ENCODE measurements at places on chromosomes 7 and 10. TPM values are rescaled to one million over a fixed set of nuclear protein-coding genes. Genes with fewer than 3 reads are reported as not detected.

TAC1 gene
- not detected for total RNA-seq

NCF1 gene
- 0.12 TPM for total RNA-seq

ACBD7 gene
- total RNA-seq: 1.2 TPM

GIMAP1 gene
- total RNA-seq: not detected

FAM13C gene
- total RNA-seq: not detected

CFAP70 gene
- 0.28 TPM for total RNA-seq

GTF2IRD1 gene
- total RNA-seq: 7.7 TPM
